ENCODE measurements at places on chromosomes 1 and 21. TPM values are rescaled to one million over a fixed set of nuclear protein-coding genes. Genes with fewer than 3 reads are reported as not detected.

COA7 gene
- 13.5 TPM for polyA plus RNA-seq

PTGER3 gene
- 38.9 TPM for polyA plus RNA-seq

ARPC5 gene
- 138 TPM for polyA plus RNA-seq

UBASH3A gene
- polyA plus RNA-seq, result not detected

ILDR2 gene
- polyA plus RNA-seq, result 15.0 TPM

PCSK9 gene
- polyA plus RNA-seq, result 2.4 TPM

CTTNBP2NL gene
- polyA plus RNA-seq, result 42.3 TPM

TMEM54 gene
- 10.1 TPM for polyA plus RNA-seq

CD247 gene
- 0.44 TPM for polyA plus RNA-seq

AMIGO1 gene
- 6.6 TPM for polyA plus RNA-seq

RAB4A gene
- 52.8 TPM for polyA plus RNA-seq

PIGR gene
- polyA plus RNA-seq, result 1.8 TPM

AGT gene
- polyA plus RNA-seq, result 51.0 TPM

ABCA4 gene
- 15.4 TPM for polyA plus RNA-seq
